Motor neuron (in vitro differentiated cells): ENCODE measurements at places on chromosomes 1 and 21. TPM values are rescaled to one million over a fixed set of nuclear protein-coding genes. Genes with fewer than 3 reads are reported as not detected.

- no peak for ATAC-seq
Measured at GRCh38 chr1:13763991-13764390, 64.0 kb downstream of the PRDM2 start.

DNA sequence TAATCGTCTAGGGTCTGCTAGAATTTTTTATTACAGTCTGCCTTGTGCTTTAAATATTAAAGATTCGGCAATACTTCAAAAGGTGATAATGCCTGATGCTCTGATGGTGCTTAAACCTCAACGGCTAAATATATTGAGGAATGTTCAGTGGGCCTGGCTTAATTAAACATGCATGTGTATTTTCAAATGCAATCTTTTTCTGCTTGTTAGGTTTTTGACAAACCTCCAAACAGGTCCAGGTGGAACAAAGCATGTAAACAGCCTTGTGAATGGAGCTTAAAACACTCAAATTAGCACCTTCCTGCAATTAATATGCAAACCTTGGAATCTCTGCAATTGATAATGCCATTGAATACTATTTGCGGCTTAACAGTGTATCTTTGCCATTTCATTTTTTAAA is 334.9 kb downstream of the BARHL2 start:
- ATAC-seq, result no peak

GRCh38 chr1:4710592-4711415 is 56.4 kb downstream of the AJAP1 start:
- no peak for ATAC-seq

GRCh38 chr1:232893481-232894313 is 56.7 kb upstream of the NTPCR start:
- no peak for ATAC-seq

The BPNT1 gene
- total RNA-seq, result 19.4 and 19.7 TPM in 2 replicates

The ZNF683 gene
- total RNA-seq, result not detected in 2 replicates

The TINAGL1 gene
- total RNA-seq, result not detected in 2 replicates

The SPATA46 gene
- not detected in 2 replicates for total RNA-seq

- ATAC-seq, result no peak
Measured at GRCh38 chr1:193013005-193013404, 46.2 kb downstream of the UCHL5 start.

DNA sequence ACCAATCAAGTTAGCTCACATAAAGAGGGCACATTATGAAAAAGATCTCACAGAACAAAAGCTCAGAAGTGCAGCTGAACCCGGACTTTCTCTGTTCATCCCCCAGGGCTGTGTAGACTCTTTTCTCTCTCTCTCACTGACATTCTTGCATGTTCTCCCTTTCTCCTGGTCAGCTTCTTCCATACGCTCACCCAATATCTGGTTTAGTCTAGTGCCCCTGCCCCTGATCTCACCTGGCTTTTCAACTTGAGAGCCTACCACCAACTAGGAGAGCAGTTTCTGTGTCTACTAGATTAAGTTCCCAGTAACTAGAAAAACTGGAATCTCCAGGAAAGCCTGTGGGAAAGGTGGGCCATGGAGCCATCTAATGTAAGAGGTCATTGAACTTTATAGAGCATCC is 126.9 kb upstream of the GRIK3 start:
- ATAC-seq, result no peak

GRCh38 chr1:22794647-22795365 is 84.2 kb downstream of the EPHB2 start:
- ATAC-seq, result peak; percentile 68

The OLIG1 gene
- 3.4 and 4.0 TPM in 2 replicates for total RNA-seq

The IFNGR2 gene
- 24.3 and 26.3 TPM in 2 replicates for total RNA-seq

DNA sequence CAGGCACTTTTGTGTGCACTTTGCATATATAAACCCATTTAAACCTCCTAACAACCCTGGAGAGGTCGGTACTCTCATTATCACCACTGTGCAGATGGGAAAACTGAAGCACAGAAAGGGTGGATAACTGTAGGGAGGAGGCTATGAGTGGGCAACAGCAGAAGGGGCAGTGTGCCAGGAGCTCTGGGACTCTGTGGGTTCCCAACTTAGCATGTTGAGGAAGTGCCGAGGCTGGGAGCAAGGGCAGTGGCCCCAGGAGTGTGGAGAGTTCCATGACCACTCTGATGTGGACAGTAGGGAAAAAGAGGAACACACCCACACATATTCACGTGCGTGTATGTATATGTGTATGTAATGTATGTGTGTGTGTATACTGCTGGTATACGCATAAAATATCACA is 25.7 kb upstream of the KCNC4 start:
- peak; percentile 21 for ATAC-seq

DNA sequence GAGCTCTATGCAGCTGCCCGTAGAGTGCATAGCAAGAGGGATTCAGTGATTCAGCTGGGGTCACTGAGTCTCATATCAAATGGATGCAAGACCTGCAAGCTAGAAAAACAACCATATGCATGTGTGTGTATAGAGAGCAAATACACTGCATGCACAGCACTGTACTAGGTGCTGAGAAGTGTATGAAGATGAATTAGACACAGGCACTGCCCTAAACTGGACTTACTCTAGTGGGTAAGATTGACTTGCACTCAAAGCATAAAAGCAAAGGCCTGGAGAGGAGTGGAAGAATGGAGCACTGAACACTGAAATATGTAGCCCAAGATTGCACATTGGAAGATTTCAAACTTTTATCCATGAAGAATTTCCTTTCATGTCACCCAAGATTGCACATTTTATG is 5.5 kb upstream of the GBP1 start:
- no peak for ATAC-seq

DNA sequence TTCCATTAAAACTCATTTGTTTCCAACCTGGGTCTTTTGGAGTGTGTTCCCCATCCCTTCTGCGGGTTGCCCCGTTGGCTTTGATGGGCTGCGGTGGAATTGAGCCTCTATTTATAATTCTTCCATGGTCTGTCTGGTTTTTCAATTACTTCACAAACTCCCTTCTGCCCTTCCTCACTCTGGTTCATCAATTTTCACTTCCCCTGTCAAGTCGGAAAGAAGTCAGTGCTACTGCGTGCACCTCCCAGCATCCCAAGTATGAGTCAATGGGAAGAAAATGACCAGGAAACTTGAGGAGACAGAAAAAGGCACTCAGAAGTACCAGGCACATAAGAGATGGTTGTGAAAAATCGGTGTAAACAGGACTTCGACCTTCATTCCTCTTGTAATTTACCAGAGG is 126.2 kb downstream of the KAZN start:
- ATAC-seq, result no peak
